ENCODE measurements at places on chromosomes 7 and 10.

- DNase-seq = peak; percentile 36
Observed at GRCh38 chr10:60139798-60140566, 233.6 kb upstream of the CCDC6 start.

DNA sequence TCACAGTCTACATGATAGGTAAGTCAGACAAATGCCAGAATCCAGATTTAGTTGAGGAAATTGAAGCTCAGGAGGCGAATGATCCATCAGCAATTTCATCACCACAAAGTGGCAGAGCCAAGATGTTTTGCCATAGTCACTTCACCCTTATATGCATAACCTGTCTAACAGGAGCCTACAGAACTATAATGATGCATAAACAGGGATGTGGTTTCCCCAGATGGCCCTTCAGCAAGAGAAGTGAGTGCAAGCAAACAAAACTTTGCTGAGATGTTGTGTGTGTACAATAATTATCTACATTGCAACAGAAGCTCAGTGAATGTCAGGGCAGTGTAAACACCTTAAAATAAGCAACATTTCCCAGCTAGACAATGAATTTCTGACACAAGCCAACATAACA, 28.6 kb downstream of the PON3 start:
- no peak for DNase-seq

GRCh38 chr10:87935290-87936141, 72.1 kb downstream of the PTEN start:
- DNase-seq = no peak

DNA sequence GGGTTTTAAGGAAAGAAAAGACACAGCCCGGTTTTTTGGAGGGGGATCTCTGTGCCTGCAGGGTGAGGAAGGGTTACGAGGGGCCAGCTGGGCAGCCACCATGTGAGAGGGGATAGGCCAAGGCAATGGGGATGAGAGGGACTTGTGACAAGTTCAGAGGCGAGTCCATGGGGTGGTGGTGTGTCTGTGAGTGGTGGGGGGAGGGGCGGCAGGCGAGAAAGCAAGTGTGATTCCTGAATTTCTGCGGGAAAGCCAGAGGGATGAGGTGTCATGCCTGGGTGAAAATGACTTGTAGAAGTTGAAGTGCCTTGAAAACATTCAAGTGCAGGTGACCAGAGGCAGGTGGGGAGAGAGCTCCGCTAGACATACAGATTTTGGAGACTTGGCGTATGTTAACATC, 61.0 kb upstream of the RNF32 start:
- no peak for DNase-seq

DNA sequence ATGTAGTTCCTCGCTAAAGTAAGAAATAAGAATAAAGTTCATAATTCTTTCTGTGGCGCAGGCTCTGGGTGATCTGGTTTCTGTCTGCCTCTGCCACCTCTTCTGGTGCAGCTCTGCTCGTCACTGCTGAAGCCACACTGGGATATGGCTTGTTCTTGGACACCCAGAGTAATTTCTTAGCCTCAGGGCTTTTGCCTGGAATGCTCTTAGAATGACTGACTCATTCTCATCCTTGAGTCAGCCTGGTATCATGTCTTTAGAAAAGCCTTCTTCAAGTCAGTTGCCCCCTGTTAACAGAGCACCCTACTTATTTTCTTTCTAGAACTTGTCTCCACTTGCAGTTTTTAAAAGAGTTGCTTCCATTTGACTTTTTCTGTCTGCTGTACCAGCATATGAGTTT, 2.0 kb downstream of the ZSCAN25 start:
- DNase-seq = peak; percentile 32

DNA sequence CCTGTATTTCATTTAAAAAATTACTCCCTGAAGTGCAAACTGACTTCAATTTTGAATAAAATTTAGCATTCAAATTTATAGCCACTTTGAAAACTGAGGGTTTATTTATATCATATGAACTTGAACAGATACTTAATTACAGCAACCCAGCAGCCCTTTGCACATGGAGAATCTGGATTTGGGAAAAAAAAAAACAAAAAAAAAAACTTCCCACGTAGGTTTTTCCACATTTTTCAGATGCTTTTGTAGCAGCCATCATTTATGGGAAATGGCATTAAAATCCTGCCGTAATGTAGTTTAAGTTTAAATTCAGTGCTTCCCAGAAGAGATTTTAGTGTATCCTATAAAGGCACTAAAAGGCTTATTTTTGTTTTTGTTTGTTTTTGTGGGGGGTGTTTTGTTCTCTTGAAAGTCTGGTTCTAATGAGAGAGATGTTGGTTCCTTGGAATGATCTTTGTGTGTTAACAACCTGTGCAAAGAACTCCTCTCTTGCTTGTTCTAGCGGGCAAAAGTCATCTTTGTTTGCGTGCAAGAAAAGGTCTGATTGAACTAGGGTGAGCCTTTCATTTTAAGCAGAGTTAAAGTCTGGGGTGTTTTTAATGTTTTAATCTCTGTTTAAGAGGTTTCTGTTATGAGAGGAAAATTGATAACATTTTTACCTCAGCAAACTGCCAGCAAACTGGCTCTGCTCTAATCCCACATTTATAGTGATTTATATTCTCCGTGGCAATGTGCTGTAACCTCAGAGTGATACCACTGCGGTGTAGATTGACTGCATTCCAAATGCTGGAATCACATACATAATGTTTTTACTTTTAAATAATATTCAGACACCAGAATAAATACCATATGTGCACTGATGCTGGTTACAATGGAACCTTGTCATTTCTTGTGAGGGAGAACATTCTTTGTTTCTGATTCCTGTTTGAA, 105.5 kb downstream of the WNT2 start:
- no peak for DNase-seq

DNA sequence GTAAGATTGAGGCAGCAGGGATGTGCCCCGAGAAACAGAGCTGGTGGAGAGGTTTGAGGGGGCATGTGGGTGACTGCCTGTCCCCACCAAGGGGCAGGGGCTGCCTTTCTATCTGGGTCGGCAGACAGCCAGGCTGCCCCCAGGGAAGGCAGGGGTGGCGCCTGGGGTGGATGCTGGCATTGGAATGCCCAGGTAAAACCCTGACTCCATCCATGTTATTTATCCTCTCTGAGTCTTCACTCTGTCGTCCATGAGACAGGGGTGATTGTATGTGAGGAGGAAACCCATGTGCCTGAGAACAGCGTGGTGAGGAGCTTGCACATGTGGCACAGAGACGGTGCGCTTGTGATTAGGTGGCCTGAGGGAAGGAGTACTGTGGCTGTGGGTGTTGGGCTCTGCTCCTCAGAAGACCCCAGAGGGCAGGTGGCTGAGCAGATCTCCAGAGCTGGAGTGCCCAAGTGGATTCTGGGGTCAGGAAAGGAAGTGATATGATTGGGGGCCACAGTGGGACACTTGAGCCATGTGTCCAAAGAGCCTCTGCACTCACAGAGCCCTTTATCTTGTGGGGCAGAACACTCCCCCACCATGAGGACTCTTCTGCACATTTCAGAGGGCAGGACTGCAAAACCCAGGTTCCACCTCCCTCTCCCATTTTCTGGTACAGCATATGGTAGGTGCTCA, 100.4 kb upstream of the RET start:
- DNase-seq = no peak

GRCh38 chr10:4344492-4344994, 481.5 kb upstream of the AKR1E2 start:
- DNase-seq = peak; percentile 86
